Lower lobe of right lung (tissue), 2 donors: ENCODE measurements at places on chromosomes 11 and 22. TPM values are rescaled to one million over a fixed set of nuclear protein-coding genes. Genes with fewer than 3 reads are reported as not detected.

DNA sequence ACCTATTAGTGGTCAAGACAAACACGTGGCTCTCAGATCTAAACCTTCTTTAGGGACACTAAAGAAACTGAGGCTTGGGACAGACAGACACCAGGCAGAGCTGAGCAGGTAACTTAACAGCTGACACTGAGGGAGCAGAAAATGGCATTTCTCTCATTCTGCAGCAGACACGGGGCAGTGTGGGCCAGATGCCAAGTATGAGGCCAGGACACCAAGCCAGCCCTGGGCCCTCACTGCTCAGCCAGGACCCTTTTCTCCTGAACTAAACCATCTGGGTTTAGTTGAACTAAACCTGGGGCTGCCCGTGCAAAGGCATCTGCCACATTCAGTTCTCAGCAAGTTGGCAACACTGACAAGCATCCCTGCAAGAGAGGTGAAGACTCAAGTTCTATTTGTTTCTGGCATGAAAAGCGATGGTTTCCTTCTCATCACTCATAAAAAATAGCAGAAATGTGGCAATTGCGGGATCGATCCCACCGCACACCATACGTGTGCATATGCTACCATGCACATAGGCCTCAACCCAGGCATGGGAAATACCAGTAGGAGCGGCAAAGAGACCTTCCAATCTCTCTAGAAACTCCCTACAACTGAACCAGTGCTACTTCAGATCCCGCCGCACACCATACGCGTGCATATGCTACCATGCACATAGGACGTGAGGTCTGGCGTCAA lies 100.1 kb upstream of the BID start:
- H3K4me3 ChIP-seq, result no peak overlapping the region
- H3K4me1 ChIP-seq, result no peaks in the 10 kb centered on the region
- H3K36me3 ChIP-seq, result peaks cover 48% of the 10 kb centered on the region
- no peak overlapping the region for H3K27ac ChIP-seq
- no peak for DNase-seq

DNA sequence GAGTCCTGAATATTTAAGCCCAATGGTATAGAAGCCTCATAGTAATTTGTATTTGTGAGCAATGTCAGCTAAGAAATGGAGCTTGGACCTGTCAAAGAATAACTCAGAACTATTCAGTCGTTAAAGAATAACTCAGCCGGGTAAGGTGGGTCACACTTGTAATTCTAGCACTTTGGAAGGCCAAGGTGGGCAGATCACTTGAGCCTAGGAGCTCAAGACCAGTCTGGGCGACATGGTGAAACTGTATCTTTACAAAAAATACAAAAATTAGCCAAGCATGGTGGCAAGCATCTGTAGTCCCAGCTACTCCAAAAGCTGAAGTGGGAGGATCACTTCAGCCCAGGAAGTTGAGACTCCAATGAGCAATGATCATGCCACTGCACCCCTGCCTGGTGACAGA lies 1526.5 kb downstream of the LRRC4C start:
- no peaks in the 10 kb centered on the region for H3K4me1 ChIP-seq
- H3K27ac ChIP-seq, result no peak overlapping the region
- no peaks in the 10 kb centered on the region for H3K36me3 ChIP-seq
- no peak overlapping the region for H3K4me3 ChIP-seq
- no peak for DNase-seq
- H3K27me3 ChIP-seq, result no peaks in the 10 kb centered on the region

- peaks cover 100% of the 10 kb centered on the region for H3K4me1 ChIP-seq
- H3K27me3 ChIP-seq, result no peaks in the 10 kb centered on the region
- H3K27ac ChIP-seq, result peak overlapping the region; percentile 90
- no peak for DNase-seq
- no peak overlapping the region for H3K4me3 ChIP-seq
Observed at GRCh38 chr22:36339171-36340065, 48.3 kb downstream of the MYH9 start.

Gene PRRG4
- total RNA-seq, result 12.0 TPM

DNA sequence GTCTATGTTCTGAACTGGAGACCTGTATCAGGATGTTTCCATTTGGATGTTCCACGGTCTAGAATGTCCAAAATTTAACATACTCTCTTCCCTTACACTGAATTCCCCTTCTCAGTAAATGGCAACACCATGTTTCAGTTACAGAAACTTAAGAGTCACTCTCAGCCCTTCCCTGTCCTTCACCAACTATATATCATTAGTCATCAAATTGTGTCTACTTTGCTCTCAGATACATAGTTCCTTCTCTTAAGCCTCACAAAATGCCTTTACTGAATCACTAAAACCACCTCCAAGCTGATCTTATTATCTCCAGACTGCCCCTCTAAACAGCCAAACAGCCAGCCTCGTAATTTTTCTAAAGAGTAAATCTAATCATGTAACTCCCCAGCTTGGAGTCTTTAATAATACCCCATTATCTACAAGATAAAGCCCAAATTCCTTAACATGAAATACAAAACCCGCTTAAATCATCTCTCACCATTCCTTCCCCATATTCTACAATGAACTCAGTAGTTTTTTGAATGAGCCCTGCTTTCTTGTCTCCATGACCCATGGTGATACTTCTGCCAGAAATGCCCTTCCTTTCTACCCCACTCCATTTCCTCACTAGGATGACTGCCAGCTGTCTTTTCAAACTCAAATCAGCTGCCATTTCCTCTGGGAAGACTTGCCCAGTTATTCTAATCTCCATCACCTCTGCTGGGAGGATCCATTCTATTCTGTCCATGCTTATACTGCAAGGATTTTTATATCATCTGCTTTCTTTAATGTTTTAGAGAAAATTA lies 102.7 kb upstream of the ARHGAP42 start:
- H3K27ac ChIP-seq, result no peak overlapping the region
- H3K4me1 ChIP-seq, result no peaks in the 10 kb centered on the region
- no peaks in the 10 kb centered on the region for H3K27me3 ChIP-seq

Gene FIBIN
- 27.8 TPM for total RNA-seq

GRCh38 chr11:94020777-94021481 lies at the start of gene HEPHL1:
TSS of gene HEPHL1 (plus strand) at chr11:94021354. CDS start at chr11:94021369, 15 bp downstream.
- no peaks in the 10 kb centered on the region for H3K27me3 ChIP-seq
- DNase-seq, result no peak
- H3K36me3 ChIP-seq, result no peaks in the 10 kb centered on the region
- no peaks in the 10 kb centered on the region for H3K4me1 ChIP-seq
- H3K4me3 ChIP-seq, result no peak within 1 kb of the TSS

DNA sequence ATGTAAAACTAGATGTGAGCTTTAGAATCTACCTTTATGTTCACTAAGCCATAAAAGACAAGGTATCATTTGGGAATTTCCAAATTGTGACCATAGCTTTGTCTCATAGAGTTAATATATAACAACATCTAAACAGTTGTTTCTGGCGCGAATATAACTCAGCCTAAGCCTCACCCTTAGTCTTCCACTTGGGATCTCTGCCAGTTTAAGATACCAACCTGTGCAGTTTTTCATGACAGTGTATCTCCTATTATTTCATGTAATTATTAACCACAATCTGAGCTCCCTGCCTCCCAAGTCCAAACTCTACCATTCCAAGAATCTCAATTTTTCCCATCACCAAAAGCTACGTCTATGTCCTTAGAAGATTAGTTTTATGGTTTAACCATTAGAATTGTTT lies 572.5 kb upstream of the ISX start:
- H3K4me3 ChIP-seq, result no peak overlapping the region
- no peaks in the 10 kb centered on the region for H3K4me1 ChIP-seq
- H3K27me3 ChIP-seq, result no peaks in the 10 kb centered on the region
- H3K36me3 ChIP-seq, result no peaks in the 10 kb centered on the region
- DNase-seq, result no peak

DNA sequence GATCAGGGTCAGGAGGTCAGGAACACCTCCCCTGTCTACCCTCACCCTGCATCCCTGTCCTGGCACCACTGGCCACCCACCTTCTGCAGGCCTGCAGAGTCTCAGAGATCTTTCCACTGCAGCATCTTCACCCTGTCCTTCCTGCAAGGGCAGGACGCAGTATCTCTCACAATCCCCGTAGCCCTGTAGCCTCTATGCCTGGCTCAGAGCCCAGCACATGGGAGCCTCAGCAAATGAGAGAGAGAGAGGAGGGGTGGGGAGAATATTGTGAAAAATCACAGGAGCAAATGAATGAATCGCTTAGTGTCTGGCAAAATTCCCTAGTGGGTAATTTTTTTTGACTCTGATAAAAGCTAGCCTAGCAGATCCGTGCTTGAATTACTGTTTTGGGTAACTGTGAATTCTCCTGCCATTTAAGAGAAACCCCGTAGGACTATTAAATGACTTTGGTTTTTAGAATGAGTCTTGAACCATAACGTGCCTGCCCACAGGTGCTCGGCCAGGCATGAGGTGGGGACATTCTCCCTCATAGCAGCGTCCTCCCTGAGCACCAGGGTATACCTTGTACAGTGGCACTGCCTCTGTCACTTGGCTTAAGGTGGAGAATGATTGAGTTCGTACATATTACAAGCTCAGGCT lies 91.5 kb downstream of the MORC2 start:
- H3K4me3 ChIP-seq, result no peak overlapping the region
- no peaks in the 10 kb centered on the region for H3K36me3 ChIP-seq
- peak; percentile 14 for DNase-seq
- H3K27me3 ChIP-seq, result no peaks in the 10 kb centered on the region

Gene OR4P4
- total RNA-seq, result not detected

Gene C22orf42
- not detected for total RNA-seq

- no peak for DNase-seq
- H3K36me3 ChIP-seq, result no peaks in the 10 kb centered on the region
- no peaks in the 10 kb centered on the region for H3K4me1 ChIP-seq
- no peak overlapping the region for H3K27ac ChIP-seq
- H3K4me3 ChIP-seq, result no peak overlapping the region
Observed at GRCh38 chr11:59706518-59707285, 6.9 kb downstream of the OR10V1 start.

GRCh38 chr22:20553947-20554741 lies 46.7 kb downstream of the MED15 start:
- DNase-seq, result no peak
- no peaks in the 10 kb centered on the region for H3K27me3 ChIP-seq
- H3K36me3 ChIP-seq, result peaks cover 75% of the 10 kb centered on the region
- peaks cover 87% of the 10 kb centered on the region for H3K4me1 ChIP-seq

DNA sequence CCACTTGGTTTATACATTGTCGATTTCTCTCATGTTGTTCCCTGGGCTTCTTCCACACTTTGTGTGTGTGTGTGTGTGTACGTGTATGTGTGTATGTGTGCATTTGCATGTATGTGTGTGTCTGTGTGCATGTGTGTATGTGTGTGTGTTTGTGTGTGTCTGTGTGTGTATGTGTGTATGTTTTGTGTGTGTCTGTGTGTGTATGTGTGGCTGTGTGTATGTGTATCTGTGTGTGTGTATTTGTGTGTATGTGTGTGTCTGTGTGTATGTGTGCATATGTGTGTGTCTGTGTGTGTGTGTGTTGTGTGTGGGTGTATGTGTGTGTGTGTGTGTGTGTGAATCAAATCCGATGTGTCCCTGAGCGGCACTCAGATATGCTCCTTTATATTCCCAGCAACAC lies 4.5 kb upstream of the SCGB1D2 start:
- no peak for DNase-seq
- H3K36me3 ChIP-seq, result no peaks in the 10 kb centered on the region
- H3K27ac ChIP-seq, result no peak overlapping the region
- H3K27me3 ChIP-seq, result no peaks in the 10 kb centered on the region

DNA sequence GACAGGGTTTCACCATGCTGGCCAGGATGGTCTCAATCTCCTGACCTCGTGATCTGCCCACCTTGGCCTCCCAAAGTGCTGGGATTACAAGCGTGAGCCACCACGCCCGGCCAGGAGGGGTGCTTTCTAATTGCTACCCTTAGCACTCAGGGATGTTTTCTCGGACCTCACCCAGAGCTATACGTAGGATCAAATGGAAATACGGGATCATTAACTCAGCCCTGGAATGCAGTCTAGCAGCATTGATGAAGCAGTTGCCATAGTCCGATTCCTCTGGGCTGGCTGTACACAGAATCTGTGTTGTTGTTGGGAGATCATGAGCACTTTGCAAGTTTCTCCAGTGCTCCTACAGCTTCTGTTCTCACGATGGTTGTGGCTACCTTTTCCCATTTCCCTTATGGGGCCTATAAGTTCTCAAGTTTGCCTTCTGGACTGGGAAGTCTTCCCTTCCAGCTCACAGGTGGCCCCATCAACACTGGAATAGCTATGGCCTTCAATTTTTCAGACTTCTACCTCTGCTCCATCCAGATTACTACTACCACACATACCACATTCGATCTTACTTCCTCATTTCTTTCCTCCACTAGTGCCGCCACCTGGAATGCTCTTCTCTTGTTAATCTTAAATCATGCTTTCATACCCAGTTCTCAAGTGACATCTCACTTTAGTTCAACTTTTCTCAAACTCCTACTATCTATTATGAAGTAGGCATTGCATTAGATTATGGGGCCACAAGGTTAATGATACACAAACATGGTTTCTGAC lies 16.1 kb upstream of the PCF11 start:
- H3K27ac ChIP-seq, result no peak overlapping the region
- no peaks in the 10 kb centered on the region for H3K4me1 ChIP-seq
- no peak overlapping the region for H3K4me3 ChIP-seq
- no peaks in the 10 kb centered on the region for H3K27me3 ChIP-seq

DNA sequence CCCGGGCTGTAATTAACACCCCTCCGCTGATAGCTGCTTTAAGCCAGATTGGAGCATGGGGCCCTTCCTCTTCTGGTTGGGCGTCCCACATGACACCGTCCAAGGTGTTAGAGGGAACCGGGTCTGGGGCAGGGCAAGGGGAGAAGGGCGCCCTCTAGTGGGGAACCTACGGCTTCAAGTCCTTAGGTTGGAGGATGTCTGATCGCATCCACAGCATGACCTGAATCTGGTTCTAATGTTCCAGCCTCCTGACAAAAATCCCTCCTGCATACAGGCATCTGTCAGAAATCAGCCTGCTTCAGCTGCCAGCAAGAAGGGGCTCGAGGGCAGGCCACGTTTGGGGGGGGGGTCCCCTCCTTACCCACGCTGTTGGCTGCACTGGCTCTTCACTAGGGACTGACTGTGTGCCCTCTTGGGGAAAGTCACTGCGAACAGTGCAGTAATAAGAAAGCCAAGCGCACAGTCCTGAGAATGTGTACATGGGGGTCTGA lies 94.2 kb upstream of the TBCEL start:
- no peaks in the 10 kb centered on the region for H3K36me3 ChIP-seq
- H3K27ac ChIP-seq, result no peak overlapping the region
- H3K4me1 ChIP-seq, result no peaks in the 10 kb centered on the region
- no peak overlapping the region for H3K4me3 ChIP-seq
- peak; percentile 55 for DNase-seq
